NCI-H524 treated with DMSO at 0.1 percent for 48 hours (cell line): ENCODE measurements at places on chromosomes 5 and 9.

- peak; percentile 64 for DNase-seq
Observed at GRCh38 chr5:73727470-73727869, 101.5 kb downstream of the ARHGEF28 start.

DNA sequence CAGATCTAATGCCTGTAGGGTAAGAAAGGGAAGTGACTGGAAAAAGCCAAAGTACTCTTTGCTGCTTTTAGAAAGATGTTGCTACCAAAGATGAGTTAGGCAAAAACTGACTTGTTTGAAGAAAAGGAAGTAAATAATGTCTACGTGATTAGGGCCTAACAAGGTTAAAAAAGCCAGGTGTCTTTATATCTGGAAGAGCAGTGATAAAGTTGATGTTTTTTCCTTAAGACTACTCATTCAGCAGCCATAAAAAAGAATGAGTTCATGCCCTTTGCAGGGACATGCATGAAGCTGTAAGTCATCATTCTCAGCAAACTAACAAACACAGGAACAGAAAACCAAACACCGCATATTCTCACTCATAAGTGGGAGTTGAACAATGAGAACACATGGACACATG is 13.5 kb upstream of the AMACR start:
- no peak for DNase-seq

DNA sequence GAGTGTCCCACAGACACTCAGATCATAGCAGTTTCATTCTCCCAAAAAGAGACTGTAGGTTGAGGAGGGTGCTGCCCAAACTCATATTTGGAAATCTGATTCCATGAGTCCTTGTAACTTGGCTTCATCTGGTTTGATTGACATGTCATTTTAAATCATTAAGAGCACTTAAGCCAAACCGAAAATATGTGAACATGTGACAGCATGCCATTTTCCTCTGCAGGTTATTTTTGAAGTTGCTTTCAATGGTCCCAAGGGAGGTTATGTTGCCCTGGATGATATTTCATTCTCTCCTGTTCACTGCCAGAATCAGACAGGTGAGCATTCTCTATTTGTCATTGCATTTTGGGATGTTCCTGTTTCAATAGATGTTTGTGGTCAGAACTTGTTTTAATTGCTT is 87.6 kb downstream of the MAMDC2 start:
- peak; percentile 58 for DNase-seq

- DNase-seq: no peak
Observed at GRCh38 chr5:163248871-163249270, 188.5 kb upstream of the CCNG1 start.

- no peak for DNase-seq
Observed at GRCh38 chr5:56574778-56575177, 240.6 kb upstream of the MAP3K1 start.

- DNase-seq: no peak
Observed at GRCh38 chr5:76717222-76718083, 1.5 kb downstream of the F2R start.

DNA sequence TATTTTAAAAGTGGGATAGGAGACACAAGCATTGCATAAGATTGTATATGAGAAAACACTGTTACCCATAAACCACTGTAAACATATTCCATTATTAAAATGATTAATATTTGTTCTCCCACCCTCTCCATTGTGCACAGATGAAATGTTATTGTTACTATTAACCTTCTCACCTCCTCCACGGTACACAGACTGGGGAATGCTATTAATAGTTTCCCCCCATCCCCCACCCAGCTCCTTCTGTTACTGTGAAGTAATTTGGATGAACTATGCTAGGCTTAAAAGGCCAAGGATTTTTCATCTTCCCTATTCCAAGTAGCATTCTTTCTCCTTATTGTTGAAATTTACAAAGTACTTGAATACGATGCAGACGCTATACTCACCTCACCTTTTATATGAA is 91.4 kb downstream of the JAKMIP2 start:
- DNase-seq: no peak

DNA sequence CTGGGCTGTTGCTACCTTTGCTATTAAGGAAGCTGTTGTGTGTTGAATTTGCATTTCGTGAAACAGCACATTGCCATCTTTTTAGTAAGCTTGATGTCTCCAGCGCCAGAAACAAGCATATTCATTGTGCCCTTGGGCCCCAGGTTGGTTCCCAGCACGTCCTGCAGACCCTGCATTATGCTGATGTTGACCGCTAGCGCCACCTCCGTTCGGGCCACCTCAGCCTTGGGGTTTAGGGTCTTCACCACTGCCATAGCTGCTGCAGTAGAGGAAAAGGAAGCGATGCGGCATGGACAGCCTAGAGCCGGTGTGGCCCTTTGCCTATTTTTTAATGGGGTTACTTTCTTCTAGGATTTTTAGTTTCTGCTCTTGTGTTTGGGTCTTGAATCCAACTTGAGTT is 23.8 kb upstream of the OTULIN start:
- DNase-seq: no peak

DNA sequence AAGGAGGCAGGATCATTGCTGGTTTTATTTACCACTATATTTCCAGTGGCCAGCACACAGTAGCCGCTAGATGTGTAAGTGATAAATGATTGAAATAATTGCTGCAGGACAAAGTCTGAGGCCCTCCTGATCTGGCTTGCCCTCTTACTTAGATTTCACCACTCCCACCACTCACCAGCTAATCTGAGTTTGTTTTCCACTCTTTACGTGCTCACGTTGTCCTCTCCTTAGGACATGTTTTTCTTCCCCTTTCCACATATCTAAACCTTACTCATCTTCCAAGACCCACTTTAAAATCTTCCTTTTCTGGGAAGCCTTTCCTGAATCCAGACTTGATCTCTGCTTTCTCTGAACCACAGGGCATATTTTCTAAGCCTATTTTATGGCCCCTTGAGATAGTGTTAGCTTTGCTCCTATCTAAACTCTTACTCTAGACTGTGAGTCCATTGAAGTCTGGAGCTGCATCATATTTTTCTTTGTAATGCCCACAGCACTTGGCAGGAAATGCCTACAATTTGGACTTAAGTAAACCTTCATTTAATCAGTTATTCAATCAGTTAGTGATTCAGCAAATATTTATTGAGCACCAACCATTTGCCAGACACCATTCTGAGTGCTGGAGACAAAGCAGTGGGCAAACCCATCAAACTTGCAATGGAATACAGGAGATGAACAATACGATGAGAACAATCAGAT is 2.4 kb downstream of the TLR4 start:
- DNase-seq: no peak

DNA sequence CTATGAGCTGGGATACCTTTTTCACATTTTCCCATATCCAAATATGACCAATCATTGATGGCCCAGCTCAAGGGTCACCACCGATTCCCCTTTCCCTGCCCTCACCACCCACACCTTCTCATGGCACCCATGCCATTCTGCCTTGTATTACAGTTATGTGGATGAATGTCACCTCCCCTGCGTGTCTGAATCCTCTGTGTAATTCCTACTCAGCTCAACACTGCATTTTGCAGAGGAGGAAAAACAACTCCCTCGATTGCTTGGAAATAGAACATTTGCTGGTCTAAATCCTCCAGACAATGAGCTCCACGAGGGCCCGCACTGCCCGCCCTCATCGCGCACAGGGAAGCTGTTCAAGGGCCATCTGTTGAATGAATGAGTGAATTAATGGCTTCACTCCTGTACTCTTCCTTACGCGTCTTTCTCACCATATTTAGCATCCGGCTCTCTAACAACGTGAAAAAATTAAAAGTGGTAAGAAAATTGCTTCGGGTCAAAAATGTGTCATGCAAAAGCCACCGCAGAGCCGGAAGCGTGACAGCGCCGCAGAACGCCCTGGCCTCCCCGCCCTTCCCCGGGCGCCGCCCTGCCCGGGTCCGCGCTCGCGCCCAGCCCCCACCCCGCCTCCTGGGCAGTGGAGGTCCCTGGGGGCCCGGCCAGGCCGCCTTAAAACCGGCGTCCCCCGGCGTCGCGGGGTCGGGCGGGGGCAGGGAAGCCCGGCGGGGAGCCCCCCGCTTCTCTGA is 704 bp downstream of the SUSD1 start:
- DNase-seq: peak; percentile 19

DNA sequence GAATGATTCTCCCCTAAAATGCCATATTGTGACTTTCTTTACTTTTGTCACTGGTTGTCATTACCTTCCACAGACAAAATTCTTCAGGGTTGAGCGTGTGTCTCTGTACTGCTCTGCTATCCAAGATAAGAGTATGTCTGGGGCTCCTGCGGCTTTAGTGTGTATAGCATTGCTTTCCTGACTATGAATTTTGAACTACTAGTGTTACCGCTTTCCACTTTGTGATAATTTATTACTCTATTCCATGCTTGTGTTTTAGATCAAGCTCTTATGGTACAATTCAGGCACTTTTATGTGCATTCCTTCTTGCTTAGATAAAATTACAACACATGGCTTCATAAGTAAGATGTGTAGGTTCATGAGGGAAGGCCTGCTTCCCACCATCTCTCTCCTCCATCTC is 51.5 kb upstream of the MEF2C start:
- DNase-seq: no peak

DNA sequence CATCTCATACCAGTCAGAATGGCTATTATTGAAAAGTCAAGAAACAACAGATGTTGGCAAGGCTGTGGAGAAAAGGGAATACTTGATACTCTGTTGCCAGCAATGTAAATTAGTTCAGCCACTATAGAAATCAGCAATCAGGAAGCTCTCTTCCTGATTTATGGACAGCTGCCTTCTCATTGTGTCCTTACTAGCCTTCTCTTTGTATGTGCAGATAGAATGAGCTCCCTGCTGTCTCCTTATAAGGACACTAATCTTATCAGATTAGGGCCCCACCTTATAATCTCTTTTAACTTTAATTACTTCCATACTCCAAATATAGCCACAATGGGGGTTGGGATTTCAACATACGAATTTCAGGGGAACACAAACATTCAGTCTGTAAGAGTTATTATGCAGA is 38.0 kb downstream of the KCNV2 start:
- peak; percentile 63 for DNase-seq

DNA sequence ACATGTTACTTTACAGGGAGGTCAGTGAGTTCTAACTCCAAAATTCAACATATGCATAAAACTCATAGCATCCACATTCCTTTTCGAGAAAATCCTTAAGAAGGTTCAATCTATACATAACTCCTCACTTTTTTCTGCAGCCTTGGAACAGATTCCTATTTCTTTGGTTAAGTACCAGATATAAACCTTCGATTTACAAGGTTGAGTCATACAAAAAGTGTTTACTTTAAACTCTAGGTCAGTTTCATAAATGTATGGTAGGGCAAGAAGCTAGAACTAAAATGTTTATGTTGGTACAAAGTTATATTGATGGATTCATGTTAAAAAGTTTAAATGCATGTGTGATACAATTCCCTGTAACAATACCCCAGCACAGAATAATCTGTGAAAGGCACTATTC is 19.4 kb downstream of the CDKN2AIPNL start:
- no peak for DNase-seq

GRCh38 chr9:86281593-86282076 is 703 bp downstream of the ISCA1 start:
- DNase-seq: no peak

GRCh38 chr5:64594025-64594424 is 88.2 kb downstream of the RGS7BP start:
- DNase-seq: no peak
